ENCODE measurements at places on chromosomes 5 and 9. TPM values are rescaled to one million over a fixed set of nuclear protein-coding genes. Genes with fewer than 3 reads are reported as not detected.

GRCh38 chr9:128823903-128824406 lies 5.6 kb downstream of the SPOUT1 start:
- DNase-seq = no peak

- DNase-seq = peak; percentile 66
Measured at GRCh38 chr5:179700401-179700918, 1.7 kb downstream of the CANX start.

DNA sequence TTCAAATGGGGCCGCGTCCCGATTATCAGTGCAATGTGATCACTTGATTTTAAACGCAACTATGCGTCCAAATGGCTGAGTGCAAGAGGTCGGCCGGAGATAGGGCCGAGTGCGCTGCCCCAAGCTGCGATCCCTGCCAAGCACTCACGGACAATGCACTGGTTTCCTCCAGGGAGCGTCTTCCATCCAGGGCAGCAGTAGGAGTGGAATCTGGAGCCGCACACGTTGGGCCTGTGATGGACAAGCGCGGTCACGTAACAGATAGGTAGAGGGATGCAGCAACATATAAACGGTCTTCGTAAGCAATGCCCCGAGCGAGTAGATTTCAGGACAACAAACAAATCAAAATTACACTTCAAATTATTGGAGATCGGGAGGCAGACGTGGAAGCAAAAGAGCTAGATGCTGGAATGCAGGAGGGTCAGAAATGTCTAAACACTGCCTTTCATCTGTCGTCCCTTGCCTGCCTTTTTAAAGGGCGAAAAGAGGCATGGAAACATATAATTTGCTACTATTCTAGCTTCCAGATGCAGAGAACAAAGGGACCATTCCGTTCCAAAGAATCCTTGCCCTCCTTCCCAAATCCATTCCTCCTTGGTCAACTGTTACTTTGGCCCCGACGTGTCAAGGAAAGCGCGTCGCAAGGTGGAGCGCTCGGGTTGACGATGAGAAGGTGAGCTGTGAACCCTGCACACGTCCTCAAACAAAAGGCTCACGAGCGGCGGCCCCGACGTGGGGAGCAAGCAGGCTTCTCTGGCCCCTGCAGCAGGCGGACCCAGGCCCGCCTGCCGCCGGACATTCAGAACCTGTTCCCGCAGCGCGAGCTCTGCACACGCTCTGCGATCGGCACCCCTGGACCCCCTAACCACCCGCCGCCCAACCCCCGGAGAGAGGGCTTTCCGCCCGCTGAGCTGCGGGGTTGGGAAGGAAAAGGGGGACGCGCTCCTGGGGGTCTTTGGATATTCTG lies 1.5 kb downstream of the FBN2 start:
- no peak for DNase-seq

CA9 gene
- 118 TPM for polyA plus RNA-seq

- no peak for DNase-seq
Measured at GRCh38 chr5:128757196-128757959, 207.9 kb upstream of the SLC27A6 start.

- no peak for DNase-seq
Measured at GRCh38 chr9:94568972-94569712, 14.3 kb downstream of the PCAT7 start.

SPAAR gene
- not detected for polyA plus RNA-seq

PLPP7 gene
- 0.33 TPM for polyA plus RNA-seq

DOCK2 gene
- polyA plus RNA-seq = not detected

GRCh38 chr5:5374009-5374715 lies 48.3 kb upstream of the ICE1 start:
- DNase-seq = no peak

DNA sequence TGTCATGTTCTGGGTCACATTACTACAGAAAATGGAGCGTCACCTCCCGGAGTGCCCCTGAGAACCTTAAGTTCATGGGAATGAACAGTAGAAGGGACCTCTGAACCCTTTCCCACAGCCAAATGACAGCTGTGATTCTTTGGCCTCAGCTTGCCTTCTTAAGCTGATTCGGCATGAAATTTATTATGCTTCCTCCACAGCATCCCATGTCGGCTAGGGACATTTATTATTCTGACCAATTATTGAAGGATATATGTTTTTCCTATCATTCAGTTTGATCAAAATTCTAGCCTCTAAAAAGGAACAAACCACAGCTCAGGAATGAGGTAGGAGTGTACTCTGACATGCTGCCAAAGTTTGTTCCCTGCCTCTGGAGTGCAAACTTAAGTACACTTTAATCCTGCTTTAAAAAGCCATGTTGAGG lies 440.6 kb downstream of the CETN3 start:
- no peak for DNase-seq

PCDHB5 gene
- 0.08 TPM for polyA plus RNA-seq

DNA sequence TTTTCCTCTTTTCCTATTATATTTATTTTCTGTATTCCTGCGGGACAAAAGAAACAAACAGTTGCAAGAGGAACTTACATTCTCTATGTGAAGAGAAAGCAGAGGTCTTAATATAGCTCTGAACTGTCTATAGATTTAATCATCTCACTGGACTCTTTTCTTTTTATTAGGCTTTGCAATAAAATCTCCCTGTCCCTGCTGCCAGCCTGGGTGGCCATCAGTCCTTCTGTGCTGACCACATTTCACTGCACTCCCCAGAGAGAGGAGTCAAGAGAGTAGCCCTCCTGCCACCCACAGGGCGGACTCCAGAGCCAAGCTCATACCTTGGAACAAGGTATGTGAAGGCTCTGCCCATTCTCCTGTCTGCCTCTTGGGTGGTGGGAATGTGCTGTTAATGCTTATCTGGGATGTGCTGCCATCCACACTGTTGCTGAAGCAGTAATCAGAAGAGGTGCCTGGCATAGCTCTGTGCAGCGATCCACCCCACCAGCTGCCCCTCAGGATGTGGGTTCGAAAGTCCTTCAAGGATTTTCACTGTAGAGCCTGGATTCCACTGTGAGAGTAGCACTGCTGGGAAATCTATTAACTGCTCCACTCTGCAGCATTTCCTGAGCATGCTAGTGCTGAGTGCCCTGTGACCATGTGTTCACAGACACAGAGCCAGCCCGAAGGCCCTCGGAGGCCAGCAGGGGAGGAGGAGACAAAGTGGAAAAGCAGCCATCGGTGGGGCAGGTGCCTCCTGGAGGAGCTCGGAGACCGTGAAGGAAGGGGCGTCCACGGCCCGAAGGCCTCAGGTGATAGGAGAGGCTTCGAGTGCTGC lies 334.6 kb downstream of the MED10 start:
- DNase-seq = no peak

DNA sequence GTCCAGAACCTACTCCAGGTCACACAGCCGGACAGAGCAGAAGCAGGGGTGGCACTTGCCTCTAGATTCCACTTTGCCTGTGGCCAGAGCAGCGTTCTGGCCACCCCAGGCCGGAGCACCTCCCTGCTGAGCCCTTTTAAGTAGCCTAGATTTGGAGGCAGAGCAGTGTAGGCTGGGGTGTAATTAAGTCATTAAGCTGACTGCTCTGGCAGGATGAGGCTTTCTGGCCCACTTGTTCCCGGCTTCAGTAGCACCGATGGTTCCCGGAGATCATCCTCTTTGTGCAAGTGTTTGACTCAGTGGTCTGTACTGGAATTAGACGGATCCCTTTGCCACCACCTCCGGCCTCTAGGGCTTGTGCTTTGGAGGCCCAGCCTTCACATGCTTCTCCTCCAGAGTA lies 281.9 kb upstream of the ANKRD55 start:
- DNase-seq = no peak

DNA sequence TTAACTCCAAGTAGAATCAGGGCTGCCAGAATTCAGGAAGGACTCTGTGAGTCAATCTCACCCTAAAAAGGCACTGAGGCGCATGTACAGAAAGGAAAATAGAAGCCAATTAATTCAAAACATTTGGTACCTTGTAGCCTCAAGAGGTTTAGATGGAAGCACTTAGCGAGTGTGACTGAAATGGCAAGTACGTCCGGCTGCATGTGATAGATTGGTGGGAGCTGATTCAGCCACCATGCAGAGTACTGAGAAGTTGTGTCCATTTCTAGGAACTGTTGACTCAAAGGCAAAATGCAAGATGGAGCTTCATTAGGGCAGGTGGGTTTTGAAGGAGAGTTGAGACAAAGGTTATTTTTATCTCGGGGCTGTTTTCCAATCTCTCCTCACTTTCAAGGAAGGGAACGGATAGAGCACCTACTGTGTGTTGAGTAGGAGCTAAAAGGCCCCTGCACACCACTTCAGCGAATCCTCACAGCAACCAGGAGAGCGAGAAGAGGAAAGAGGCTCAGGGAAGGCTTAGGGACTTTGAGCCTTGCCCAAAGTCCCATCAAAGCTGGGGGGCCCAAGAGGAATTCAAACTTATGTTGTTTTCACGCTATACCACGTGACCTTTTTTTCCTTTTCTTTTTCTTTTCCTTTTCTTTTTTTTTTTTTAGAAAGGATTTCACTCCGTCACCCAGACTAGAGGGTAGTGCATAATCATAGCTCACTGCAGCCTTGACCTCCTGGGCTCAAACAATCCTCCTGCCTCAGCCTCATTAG lies 34.6 kb upstream of the CPEB4 start:
- DNase-seq = no peak

DNA sequence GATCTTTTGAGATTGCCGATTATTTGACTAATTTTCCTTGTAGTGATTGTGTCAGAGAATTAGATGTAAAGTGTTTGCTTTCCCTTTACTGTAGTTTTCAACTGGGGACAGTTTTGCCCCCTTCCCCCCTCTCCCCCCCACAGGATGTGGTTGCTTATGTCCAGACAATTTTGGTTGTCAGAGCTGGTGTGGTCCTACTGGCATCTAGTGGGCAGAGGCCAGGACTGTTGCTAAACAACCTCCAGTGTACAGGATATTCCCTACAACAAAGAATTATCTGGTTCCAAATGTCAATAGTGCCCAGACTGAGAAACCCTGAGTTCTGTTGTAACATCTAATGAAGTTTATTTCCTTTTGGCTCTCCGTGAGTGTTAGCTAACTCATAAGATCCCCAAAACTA lies 20.0 kb downstream of the TMEFF1 start:
- peak; percentile 18 for DNase-seq

PCDHB4 gene
- 0.08 TPM for polyA plus RNA-seq

GGTA1 gene
- polyA plus RNA-seq = not detected

- DNase-seq = no peak
Measured at GRCh38 chr9:16693616-16694015, 176.9 kb downstream of the BNC2 start.

SLC6A19 gene
- polyA plus RNA-seq = not detected

CNTLN gene
- polyA plus RNA-seq = 1.5 TPM

DNA sequence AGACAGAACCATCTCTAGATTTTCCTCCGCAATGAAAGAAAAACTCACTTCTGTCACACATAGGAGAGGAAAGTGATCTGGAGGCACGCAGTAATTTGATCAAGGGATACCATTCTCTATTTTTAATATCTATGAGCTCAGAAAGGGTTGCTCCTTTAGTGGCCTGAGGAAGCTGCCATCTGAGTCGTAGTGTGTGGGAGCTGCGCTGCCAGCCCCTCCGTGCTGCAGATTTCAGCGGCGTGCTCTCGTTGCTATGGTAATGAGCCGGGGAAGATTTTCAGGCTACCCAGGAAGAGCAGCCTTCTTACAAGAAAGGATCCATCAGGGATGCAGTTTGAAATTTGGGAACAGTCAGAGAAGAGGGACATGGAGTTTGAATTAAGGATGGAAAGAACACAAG lies 17.1 kb upstream of the GOLM1 start:
- DNase-seq = no peak

GRCh38 chr5:159951387-159951786 lies 35.1 kb downstream of the ADRA1B start:
- DNase-seq = no peak

DNA sequence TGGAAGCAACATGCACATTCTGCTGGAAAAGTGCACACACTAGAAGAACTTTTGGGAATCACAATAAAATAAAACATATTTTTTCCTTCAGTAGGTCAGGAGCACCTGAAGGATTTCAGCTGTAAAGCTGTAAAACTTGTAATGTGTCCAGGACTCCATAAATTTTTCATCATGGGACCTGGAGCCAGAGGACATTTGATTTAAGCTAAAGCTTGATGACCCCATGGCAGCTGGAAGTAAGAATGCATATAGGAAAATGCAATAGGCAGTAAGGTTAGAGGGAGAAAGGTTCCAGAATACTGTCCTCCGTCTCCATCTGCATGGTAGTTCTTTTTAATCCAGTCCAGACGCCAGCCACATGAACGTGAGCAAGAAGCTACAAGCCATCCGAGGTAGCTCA lies 166.0 kb downstream of the ADAMTSL1 start:
- DNase-seq = no peak

DNA sequence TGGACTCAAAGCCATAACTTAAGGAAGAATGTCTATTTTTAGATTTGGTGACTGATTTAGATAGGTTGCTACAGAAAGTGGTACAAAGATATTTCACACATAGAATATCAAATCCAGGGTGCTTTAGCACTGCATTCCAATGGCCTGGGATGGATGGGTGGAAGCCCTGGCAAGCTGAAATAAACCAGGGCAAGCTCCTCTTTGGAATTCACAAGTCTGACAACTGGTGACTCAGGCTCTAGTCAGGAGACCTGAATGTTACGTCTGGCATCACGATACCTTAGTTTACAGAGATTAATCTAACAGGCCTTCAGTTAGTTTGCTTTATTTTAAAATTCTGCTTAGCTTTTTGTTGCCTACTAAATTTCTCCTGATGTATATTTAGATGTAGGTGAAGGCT lies 144.0 kb downstream of the TMC1 start:
- no peak for DNase-seq

DNA sequence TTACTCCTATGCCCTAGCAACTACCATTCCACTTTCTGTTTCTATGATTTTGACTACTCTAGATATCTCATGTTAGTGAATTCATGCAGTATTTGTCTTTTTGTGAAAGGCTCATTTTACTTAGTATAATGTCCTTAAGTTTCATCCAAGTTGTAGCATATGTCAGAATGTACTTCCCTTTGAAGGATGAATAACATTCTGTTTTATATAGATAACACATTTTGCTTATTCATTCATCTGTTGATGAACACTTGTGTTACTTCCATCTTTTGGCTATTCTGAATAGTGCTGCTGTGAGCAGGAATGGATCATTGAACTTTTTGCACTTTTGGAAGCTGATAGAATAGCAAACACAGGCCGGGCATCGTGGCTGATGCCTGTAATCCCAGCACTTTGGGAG lies 140.2 kb upstream of the MYO10 start:
- no peak for DNase-seq

PLEKHG4B gene
- polyA plus RNA-seq = not detected

DNA sequence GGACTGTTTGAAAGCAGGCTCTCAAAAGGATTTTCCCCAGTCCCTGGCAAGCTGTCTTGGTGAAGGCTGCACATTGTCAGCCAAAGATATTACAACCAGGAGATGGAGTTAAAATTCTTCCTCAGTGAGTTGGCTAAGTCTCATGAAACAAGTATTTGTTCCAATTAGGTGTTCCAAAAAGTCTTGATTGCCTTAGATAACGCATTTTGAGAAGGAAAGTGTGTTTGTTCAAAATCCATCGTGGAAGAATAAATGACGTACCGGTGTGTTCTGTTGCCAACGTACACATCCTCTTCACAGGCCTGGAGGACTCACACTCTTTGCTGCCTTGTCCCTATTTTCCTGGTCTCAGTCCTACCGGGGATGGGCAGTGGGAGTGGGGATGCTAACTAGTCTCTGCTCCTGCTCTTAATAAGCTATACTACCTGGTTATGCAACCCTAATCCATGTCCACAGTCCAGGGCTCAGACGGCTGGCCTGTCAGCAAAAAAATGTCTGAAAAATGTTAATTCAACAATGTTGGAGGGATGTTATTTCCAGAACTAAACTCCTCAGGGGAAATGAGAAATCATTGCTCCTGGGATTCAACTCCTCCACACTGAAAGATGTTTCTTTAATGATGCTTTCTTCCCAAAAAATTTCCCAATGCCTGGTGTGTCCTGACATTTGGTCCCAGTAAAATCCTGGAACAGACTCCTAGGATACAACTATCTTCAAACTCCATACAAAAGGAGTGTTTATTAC lies 175.3 kb upstream of the KLF9 start:
- no peak for DNase-seq

ANKRD31 gene
- 0.01 TPM for polyA plus RNA-seq

INSL6 gene
- not detected for polyA plus RNA-seq
